ENCODE measurements at places on chromosomes 4 and X.

DNA sequence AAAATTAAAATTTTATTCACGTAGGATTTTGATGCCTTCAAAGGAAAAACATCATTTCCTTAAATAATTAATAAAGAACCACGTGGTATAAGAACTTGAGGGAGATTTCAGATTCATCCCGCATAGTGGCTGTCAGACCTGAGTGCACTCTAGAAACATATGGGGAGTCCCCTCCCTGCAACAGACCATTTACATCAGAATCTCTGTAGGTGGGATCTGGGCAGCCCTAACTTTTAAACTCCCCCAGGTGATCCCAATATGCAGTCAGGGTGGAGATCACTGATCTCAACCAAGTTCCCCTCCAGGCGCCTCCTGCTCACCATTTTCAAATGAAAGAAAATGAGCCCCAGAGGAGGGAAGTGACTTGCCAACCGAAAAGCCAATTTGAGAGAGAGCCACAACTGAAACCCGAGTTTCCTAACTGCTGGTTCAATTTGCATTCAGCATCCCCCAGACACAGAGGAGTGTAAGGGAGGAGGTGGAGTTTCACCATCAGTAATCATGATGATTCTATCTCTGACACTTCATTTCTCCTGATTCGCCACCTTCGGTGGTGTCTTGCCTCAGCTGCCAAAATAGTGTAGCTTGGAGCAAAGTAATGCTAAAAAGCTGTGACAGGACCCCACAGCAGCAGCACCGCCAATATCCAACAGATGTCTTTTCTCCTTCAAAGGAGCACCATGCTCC, 11.4 kb downstream of the RNF150 start:
- DNase-seq = no peak

DNA sequence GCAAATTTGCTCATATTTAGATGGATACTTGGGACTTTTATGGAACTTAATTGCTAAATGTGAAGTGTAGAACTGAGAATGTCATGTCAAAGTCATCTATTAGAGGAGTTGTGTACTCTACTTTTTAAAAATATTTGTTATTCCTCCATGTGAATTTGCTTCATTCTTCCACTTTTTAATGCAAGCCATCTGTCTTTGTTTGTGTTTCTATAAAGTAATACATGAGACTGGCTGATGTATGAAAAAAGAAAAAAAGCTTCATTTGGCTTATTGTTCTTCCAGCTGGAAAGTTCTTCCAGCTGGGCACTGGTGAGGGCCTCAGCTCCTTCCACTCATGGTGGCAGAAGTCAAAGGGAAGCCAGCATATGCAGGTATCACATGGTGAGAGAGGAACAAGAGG, 114.6 kb upstream of the GRID2 start:
- DNase-seq = no peak

- DNase-seq = no peak
These were observed 863.8 kb upstream of the PABPC4L start for GRCh38 chr4:135065366-135065765.

- DNase-seq = no peak
These were observed 12.2 kb downstream of the SH3BP2 start for GRCh38 chr4:2804973-2805501.

GRCh38 chrX:50536955-50537354, 66.3 kb upstream of the DGKK start:
- peak; percentile 5 for DNase-seq

DNA sequence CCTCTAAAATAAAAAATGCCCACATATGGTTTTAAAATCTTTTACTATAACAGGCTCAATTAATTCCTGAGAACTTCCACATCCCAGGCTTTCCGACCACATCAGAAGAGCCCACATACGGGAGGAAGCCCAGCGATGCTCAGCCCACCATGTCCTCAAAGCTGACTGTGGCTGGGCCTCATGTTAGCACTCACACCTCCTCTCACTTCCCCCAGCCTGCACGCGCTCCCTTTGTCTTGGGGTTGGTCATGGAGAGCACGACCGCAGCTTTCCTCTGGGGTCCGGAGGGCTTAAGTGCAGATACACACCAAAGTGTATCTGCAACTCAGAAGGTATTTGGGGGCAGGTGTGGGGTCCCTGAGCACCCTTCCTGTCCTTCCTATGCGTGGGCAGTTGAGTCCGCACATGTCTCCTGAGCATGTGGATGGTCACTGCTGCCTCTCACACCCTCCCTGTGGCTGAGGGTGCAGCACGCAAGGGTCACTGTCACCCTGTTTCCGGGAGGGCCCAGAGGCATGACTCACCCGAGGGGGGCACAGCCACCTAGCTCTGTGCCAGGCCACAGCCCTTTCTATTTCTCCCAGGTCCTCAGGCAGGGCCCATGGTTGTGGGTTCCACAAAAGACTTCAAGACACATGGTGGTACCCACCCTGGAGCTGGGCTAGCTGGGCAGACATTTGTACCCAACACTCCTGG, 21.2 kb downstream of the WDR1 start:
- peak; percentile 38 for DNase-seq

DNA sequence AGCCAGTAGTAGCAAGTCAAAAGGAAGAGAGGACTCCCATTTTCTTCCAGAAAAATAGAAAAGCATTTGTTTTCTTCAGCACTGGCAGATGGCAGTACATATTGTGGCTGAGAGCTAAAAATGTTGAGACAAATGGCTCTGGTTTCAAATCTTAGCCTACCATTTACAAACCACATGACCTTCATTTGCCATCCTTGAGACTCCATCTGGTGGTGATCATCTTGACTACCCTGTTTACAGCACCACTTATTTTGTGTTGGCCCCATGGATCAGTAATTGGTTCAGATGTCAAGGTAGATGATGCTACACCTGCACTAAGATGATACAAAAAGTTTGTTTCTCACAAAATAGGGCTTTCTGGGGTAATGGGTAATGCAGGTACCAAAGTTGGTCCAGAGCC, 951.8 kb upstream of the IGFBP7 start:
- no peak for DNase-seq

DNA sequence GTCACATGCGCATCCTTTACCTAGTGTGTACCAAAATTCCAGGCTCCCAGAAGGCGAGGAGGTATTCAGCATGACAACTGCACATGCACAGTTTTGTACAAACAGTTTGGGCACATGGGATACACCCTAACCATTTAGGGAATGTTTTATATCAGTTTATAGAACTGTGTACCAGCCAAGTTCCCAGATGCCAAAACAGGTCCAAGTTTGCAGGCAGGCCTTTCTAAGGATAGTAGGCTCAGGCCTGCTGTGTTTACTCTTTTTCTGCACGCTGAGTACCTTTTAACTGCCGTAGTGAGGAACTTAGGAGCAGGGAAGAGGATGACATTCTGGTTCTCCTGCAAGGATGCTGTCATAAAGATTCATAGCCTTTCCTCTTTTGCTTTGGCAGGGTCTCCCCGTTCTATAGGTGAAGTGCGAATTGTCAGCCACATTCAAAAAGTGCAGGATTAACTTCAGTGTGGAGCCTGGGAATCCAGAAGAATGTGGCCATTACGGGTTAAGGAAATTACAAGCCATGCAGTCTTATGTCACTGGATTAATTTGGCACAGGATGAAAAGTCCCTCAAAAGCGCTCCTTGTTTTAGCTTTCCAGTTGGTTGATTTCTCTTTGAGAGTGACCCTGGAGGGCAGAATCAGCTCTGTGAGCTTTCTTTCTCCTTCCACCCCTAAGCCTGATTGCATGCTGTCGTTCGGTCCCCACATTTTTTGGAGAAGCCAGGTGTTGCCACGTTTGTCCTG, 259.8 kb downstream of the ARHGAP10 start:
- no peak for DNase-seq

GRCh38 chrX:79270401-79270800, 96.7 kb downstream of the ITM2A start:
- peak; percentile 65 for DNase-seq

- DNase-seq = no peak
These were observed 1227.8 kb downstream of the FAM133A start for GRCh38 chrX:94901849-94902248.
